ENCODE measurements at places on chromosomes 1 and 21.

DNA sequence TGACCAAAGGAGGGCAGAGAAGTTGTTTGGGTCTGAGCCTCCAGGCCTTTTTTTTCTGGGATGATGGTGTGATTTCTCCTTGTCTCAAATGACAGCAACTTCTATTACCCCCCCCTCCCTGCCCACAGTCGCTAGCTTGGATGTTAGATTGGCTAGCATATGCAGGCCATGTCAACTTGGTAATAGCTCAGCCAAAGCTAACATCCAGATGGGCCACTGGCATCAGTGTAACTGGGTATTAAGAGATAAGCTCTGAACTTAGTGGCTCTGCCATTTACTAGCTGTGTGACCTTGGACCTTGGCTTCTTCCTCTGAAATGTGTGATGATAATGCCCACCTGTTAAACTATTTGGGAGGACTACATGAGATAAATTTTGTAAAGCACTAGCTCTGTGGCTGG lies 86.9 kb upstream of the TSPAN2 start:
- no peaks in the 10 kb centered on the region for H3K27me3 ChIP-seq
- DNase-seq = no peak
- no peaks in the 10 kb centered on the region for H3K36me3 ChIP-seq

- peak; percentile 87 for DNase-seq
- H3K27ac ChIP-seq = no peak overlapping the region
- no peaks in the 10 kb centered on the region for H3K4me1 ChIP-seq
- H3K36me3 ChIP-seq = peaks cover 27% of the 10 kb centered on the region
- H3K4me3 ChIP-seq = no peak overlapping the region
Observed at GRCh38 chr1:203871114-203871880, 9.9 kb downstream of the SNRPE start.

- H3K27me3 ChIP-seq = no peaks in the 10 kb centered on the region
- no peaks in the 10 kb centered on the region for H3K36me3 ChIP-seq
- H3K27ac ChIP-seq = peak overlapping the region; percentile 79
- peaks cover 2% of the 10 kb centered on the region for H3K4me1 ChIP-seq
Observed at GRCh38 chr1:202106340-202107254, 16.1 kb upstream of the GPR37L1 start.

DNA sequence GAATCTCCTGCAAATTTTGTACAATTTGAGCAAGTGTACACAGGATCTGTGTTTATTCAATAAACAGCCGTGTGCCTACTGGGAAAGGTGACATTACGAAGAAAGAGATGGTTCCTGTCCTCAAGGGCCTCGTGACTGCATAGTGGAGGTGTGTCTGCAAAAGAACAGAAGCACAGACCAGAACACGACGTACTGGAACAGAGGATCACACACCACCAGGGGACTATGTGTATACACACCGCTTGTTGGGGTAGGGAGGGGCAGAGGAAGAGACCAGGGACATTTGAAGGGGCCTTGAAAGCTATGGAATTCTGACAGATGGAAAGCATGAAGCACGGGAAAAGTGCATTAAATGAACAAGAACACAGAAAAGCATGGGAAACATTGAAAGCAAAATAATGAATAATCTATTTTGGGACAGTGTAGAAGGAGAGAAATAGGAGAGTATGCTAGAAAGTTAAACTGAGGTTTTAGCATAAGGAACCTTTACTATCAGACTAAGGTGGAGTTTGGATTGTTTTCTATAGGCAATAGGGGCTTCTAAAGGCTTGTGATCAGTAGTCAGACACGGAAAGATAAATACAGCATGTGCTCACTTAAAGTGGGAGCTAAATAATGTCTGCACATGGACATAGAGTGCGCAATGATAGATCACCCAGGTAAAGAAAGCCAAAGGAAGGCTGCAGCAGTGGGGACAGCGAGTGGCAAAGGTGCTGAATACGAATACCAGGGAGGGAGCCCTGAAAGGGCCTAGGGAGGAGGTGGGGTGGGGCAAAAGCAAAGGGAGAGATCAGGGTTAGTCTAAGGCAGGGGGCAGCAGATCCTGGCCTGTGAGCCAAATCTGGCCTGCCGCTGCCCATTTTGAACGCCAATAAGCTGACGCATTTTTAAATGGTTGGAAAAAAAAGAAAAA lies 11.0 kb downstream of the JAK1 start:
- peak overlapping the region; percentile 37 for H3K27ac ChIP-seq
- H3K27me3 ChIP-seq = no peaks in the 10 kb centered on the region
- H3K4me3 ChIP-seq = no peak overlapping the region
- DNase-seq = no peak
- H3K4me1 ChIP-seq = peaks cover 15% of the 10 kb centered on the region

GRCh38 chr1:106952776-106953175 lies 103.7 kb upstream of the PRMT6 start:
- H3K27me3 ChIP-seq = no peaks in the 10 kb centered on the region
- H3K27ac ChIP-seq = no peak overlapping the region
- H3K4me3 ChIP-seq = no peak overlapping the region
- H3K4me1 ChIP-seq = no peaks in the 10 kb centered on the region

DNA sequence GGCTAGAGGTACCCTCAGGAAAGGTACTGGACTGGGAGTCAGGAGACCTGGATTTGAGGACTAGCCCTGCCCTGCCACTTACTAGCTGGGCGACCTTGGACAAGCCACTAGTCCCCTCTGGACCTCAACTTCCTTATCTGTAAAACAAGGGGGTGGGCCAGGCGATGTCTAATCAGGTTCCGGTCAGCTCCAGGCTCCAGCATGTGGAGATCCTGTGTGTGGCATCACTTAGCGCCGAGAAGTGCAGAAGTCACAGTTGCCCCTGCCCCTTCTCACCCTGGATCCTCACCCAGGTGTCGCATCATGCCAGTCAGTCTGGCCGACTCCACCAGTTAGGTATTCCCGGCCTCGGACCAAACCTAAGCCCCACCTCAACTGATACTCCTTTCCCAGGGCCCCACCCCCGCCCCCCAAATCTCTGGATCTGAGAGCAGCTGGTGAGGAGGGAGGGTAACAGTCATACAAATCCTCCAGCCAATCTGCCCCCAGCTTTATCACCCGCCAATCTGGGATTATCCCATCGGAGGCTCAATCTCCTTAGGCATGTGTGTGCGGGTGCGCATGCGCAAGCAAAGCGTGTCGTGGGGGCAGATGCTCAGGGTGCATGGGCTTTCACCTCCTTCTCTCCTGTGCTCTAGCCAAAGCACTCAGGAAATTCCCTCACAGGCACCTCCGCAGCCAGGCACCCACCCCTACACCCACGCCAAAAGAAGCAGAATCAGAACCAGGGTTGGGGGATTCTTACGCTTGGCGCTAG lies 5.4 kb downstream of the CELF3 start:
- H3K4me1 ChIP-seq = no peaks in the 10 kb centered on the region
- H3K4me3 ChIP-seq = no peak overlapping the region
- no peaks in the 10 kb centered on the region for H3K27me3 ChIP-seq
- H3K27ac ChIP-seq = no peak overlapping the region
- DNase-seq = no peak

- DNase-seq = no peak
- no peak overlapping the region for H3K27ac ChIP-seq
- H3K36me3 ChIP-seq = no peaks in the 10 kb centered on the region
- no peak overlapping the region for H3K4me3 ChIP-seq
- no peaks in the 10 kb centered on the region for H3K4me1 ChIP-seq
- no peaks in the 10 kb centered on the region for H3K27me3 ChIP-seq
Observed at GRCh38 chr1:99726818-99727217, 39.6 kb downstream of the FRRS1 start.

DNA sequence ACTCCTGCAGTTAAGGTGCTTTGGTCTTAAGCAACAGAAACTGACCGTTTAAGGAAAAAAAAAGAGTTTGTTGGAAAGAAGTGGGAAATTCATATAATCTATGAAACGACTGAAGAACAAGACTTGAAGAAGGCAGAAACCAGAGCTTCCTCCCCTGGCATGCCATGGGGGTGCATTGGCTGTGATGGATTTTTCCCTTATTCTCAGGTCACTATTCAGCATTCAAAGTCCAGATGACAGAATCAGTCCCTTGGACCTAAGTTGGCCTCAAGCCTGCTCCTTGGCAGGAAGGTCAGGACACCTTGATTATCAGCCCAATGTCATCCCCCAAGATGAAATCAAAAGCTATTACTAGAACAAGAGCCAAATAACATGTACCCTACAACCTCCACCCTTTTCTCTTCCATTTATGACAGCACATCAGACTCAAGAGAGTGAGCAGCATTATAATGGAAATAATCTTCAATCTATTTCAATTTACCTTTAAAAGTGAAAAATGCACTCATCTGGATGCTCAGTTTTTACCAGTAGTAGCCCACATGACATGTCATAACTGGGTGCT lies 15.8 kb upstream of the TMEM9 start:
- peaks cover 2% of the 10 kb centered on the region for H3K27me3 ChIP-seq
- no peaks in the 10 kb centered on the region for H3K4me1 ChIP-seq
- H3K36me3 ChIP-seq = no peaks in the 10 kb centered on the region

- no peak for DNase-seq
- no peak overlapping the region for H3K27ac ChIP-seq
- H3K4me3 ChIP-seq = no peak overlapping the region
- peaks cover 29% of the 10 kb centered on the region for H3K36me3 ChIP-seq
- H3K27me3 ChIP-seq = no peaks in the 10 kb centered on the region
Observed at GRCh38 chr1:55117941-55118340, 78.6 kb downstream of the PCSK9 start.

GRCh38 chr1:10679496-10680220 lies 116.8 kb downstream of the CASZ1 start:
- peak; percentile 84 for DNase-seq
- no peaks in the 10 kb centered on the region for H3K27me3 ChIP-seq
- H3K4me1 ChIP-seq = peaks cover 43% of the 10 kb centered on the region
- H3K36me3 ChIP-seq = no peaks in the 10 kb centered on the region
- H3K4me3 ChIP-seq = no peak overlapping the region

DNA sequence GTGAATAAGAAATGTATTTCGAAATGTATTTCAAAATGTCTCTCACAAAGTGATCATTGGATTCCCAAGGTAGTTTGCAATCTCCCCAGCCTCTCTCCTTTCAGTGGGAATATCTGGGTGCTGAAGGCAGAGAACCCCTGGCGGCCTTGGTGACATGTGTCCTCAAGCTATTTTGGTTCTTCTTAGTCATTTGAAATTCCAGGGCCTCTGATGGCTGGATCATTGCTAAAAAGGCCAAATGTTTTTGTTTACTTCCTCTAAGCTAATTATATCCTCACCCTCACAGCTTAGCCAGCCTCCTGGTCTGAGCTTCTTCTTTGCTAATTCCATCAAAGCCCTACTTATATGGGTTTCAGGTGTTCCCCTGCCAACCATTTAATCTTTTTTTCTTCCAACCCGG lies 71.2 kb downstream of the LRRC40 start:
- H3K27me3 ChIP-seq = no peaks in the 10 kb centered on the region
- no peak for DNase-seq
- H3K4me1 ChIP-seq = peaks cover 4% of the 10 kb centered on the region

DNA sequence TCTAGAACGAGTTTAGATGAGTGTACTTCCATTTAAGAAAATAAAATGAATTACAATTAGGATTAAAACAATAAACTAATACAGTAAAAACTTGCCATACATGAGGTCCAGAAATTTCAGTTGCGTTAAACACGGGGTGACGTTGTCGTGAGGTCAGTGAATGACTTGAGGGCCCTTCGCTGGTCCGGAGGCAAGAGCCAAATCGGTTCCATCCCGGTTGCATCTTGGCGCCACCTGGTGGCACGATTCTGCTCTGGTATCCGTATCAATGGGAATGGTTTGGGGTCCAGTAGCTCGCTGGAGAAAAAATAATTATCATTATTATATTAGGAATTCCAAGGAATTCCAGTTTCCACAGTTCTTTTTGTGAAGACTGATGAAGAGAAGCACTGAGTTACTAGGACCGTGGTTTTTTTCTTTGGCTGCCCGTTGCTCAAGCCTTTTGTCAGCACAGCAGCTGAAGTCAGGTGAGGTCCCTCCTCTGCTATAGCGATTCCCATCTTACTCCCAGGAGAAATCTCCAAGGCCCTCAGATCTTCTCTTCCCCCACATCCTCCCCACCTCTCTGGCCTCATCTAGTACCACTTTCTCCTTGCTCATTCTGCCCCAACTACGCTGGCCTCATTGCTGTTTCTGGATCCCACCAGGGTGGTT lies 161.4 kb downstream of the SLC35F3 start:
- H3K4me3 ChIP-seq = no peak overlapping the region
- DNase-seq = peak; percentile 67
- no peaks in the 10 kb centered on the region for H3K4me1 ChIP-seq
- H3K27ac ChIP-seq = no peak overlapping the region
- H3K27me3 ChIP-seq = no peaks in the 10 kb centered on the region

DNA sequence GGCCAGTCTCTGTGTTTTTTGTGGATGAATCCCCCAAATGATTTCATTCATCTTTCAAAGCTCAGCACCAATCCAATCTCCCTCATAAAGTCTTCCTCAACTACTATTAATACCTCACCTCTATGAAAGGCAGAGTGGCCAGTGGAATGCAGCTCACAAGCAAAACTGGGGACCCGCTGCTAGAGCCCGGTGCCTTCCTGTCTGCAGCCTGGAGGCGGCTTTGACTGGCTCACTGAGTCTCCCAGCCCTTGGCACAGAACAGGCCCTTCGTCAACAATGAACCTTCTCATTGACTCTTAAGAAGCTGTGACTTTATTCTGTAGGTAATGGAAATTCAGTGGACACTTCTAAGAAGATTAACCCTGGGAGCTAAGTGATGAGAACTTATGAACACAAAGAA lies 86.8 kb upstream of the RAB4A start:
- H3K36me3 ChIP-seq = no peaks in the 10 kb centered on the region
- no peak overlapping the region for H3K4me3 ChIP-seq
- H3K27me3 ChIP-seq = no peaks in the 10 kb centered on the region
- H3K27ac ChIP-seq = no peak overlapping the region

GRCh38 chr1:54362881-54363340 lies 43.3 kb downstream of the SSBP3 start:
- H3K36me3 ChIP-seq = no peaks in the 10 kb centered on the region
- H3K27me3 ChIP-seq = no peaks in the 10 kb centered on the region
- H3K4me3 ChIP-seq = no peak overlapping the region
- no peak for DNase-seq

All from lung (tissue), 17 donors.